Activated CD8-positive, alpha-beta memory T cell treated with anti-CD3 and anti-CD28 coated beads for 1 hour (primary cell): ENCODE measurements at places on chromosomes 4 and X.

GRCh38 chr4:19010761-19011160 lies 989.2 kb upstream of the LCORL start:
- no peak for DNase-seq

DNA sequence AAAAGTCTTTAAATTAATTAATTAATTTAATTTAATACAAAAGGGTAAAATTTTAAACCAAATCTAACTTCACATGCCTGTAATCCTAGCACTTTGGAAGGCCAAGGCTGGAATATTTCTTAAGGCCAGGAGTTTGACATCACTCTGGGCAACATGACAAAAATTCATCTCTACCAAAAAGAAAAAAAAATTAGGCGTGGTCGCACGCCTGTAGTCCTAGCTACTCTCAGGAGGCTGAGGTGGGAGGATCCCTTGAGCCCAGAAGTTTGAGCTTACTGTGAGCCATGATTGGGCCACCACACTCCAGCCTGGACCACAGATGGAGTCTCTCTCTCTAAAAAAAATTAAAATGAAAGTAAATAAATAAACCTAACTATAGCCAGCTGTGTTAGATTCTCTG lies 39.2 kb upstream of the ANTXR2 start:
- no peak for DNase-seq

DNA sequence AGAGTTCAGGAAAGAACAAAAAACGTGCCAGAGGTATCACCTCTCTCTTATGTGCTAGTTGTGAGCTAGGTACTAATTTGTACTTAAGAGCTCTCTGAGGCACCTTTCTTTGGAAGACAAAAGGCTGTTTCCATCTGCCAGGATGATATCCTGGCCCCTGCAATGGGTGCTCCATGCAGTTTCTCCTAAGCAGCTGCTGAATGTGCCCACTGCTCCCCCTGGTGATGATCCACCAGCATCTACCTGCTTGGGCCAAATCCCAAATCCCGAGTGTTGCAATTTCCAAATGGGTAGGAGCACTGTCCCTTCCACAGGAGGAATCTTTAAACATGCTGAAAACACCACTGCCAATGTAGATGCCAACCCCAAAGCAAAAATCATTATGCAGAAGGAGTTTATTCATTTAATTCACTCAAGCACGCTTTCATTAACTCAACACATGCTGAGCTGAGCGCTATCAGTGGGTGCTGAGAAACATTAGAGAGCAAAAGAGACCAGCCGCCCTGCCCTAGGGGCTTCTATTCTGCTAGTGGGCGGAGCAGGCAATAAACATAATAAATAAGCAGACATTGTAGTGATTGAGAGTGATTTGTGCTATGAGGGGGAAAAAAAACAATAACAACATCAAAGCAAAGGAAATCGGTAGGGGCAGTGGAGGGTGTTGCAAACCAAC lies 69.6 kb upstream of the C4orf50 start:
- DNase-seq, result no peak

DNA sequence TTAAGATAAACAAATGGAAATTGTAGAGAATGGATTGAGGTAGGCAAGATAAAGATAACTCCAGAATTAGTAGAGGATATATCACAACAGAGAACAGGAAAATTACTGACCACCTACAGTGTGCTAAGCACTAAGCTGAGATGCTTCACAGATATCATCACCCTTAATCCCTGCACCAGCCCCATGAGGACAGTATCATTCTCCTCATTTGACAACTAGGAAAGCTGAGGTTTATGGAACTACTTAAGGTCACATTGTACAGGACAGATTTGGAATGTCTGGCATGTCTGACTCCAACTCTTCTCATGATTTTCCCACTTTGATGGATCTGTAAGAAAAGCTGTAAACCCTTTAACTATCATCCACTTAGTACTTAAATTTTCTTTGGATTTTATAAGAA lies 95.5 kb downstream of the CASK start:
- DNase-seq, result no peak

GRCh38 chrX:100663642-100664041 lies 19.6 kb downstream of the SRPX2 start:
- DNase-seq, result no peak

- no peak for DNase-seq
Measured at GRCh38 chr4:41526628-41527027, 11.3 kb upstream of the LIMCH1 start.

- DNase-seq, result no peak
Measured at GRCh38 chrX:132173647-132174046, 45.6 kb downstream of the RAP2C start.

- DNase-seq, result no peak
Measured at GRCh38 chr4:123643691-123644090, 247.1 kb downstream of the SPRY1 start.
